ENCODE measurements at places on chromosomes 5 and 9.

GRCh38 chr5:159005062-159005461 is 94.7 kb downstream of the EBF1 start:
- no peak for DNase-seq

- DNase-seq = peak; percentile 4
Measured at GRCh38 chr5:61052882-61053281, 107.9 kb downstream of the NDUFAF2 start.

DNA sequence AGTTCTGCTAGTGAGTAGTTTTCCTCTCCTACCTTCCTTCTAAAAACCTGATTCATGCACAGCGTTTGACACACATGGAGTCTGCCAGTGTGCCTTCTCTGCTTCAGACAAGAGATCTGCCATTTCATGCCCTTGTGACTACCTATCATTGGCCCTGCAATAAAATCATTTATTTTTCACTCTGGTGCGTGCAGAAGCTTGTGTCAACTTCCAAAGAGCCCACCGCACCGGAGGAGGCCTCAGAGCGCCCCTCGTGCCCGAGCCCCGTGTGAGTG is 13.7 kb downstream of the HNRNPH1 start:
- DNase-seq = no peak

DNA sequence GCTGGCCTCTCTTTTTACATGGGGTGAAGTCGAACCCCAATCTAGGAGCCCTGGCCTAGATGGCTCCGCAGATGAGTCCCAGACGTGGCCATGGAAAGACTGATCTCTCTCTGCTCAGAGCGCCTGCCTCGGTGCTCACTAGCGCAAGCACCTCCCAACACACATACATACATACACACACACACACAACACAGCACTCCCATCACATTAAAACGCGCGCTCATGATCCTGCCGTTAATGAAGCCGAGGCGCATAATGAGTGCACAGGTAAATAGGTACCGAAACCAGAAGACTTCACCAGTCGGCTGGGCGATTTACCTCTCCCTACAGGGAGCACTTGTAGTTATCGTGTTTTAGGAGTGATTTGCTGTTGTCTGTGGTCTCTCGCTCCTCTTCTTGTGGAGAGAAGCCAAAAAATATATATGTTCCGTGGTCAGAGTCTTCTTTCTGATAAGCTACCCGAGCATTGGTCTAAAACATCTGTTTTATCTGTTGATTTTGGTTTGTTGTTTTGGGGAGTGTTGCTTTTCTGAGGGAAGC is 207.7 kb downstream of the MEF2C start:
- no peak for DNase-seq

GRCh38 chr5:148408092-148408491 is 24.3 kb downstream of the FBXO38 start:
- no peak for DNase-seq

DNA sequence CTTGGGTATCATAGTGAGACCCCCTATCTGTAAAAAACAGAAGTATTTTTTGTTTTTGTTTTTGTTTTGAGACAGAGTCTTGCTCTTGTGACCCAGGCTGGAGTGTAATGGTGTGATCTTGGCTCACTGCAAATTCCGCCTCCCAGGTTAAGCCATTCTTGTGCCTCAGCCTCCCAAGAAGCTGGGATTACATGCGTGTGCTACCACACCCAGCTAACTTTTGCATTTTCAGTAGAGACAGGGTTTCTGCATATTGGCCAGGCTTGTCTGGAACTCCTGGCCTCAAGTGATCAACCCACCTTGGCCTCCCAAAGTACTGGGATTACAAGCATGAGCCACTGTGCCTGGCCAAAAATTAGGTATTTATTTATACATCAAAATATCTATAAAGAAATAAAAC is 10.2 kb upstream of the CCDC171 start:
- no peak for DNase-seq

GRCh38 chr9:127444283-127444920 is 6.8 kb downstream of the RPL12 start:
- DNase-seq = no peak

DNA sequence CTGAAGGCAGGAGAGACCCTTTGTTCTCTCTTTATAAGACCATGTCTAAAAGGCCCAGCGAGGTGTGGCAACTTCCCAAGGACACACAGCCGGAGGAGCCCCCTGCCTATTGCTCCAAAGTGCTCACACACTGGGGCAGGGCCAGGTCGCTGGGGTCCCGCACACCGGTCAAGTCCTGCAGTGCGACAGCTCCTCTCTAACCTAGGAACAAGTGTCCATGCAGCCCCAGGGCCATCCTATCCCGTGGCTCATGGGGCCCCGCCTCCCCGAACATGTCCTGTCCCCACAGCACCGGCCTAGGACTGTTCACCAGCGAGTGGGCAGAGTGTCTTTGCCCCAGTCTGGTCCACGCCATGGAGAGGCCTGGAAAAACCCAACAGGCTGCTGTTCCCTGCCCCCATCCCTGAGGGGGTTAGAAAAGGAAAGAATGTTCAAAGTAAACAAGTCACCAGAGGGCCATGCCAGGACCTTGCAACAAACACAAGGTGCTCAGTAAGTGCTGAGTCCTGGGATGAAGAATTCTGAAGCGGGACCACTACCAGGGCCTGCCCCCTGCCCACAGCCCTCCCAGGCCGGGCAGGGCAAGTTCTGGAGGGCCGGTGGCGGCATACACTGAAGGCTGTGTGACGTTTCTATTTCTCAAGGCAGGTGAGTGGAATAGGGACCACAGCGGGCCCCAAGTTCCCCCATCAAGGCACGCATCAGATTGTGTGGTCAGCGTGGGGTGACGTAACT is 938 bp downstream of the NINJ1 start:
- no peak for DNase-seq

DNA sequence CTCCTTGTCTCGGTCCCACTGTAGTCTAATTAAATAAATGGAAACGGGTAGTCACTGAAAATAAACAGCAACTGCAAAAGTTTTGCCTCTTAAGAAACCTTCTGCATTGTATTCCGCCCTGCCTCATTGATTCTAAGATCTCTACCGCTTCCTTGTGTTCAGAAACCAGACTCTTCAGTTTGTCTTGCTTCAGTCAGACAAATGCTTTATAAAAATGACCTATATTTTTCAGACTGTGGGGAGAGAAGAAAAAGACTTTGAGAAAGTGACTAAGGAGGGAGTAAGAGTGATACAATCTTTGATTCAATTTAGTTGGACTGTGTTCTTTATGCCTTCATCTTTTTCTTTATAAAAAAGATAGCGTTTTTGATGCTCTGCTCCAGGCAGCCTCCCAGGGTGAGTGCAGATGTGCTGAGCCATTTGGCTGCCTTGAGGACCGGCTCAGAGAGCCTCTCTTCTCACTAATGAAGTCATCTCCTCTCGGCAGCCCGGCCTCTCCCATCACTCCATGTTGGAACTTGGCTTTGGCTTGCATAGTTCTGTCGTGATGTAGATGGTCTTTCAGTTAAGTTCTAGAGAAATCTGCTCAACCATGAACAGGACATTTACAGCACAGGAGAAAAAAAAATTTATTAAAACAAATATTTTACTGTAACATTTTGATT is 4.0 kb upstream of the VCAN start:
- no peak for DNase-seq

DNA sequence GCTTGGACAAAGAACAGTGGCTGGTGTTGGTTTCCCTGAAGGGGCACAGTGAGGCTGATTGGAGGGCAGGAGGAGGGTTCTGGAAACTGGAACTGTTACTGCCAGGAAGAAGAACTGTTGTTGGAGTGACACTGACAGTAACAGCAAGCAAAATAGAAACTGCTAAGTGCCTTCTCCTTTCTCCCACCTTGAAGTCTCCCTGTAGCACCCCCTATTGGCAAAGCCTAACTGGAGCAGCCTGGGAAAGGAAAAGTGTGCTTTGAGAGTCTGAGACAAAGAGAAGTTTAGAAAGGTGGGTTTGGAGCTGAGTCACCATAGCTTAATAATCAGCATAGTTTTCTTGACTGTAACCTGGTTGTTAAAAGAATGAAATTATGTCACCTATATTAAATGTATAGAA is 2.5 kb upstream of the TMEM174 start:
- peak; percentile 19 for DNase-seq

GRCh38 chr5:179355976-179356974 is 11.0 kb upstream of the ADAMTS2 start:
- no peak for DNase-seq
